Stimulated activated CD4-positive, alpha-beta T cell treated with anti-CD3 and anti-CD28 coated beads, Interleukin-4, amount 100 ng/mL, for 4 hours (primary cell): ENCODE measurements at places on chromosomes 7 and 10.

DNA sequence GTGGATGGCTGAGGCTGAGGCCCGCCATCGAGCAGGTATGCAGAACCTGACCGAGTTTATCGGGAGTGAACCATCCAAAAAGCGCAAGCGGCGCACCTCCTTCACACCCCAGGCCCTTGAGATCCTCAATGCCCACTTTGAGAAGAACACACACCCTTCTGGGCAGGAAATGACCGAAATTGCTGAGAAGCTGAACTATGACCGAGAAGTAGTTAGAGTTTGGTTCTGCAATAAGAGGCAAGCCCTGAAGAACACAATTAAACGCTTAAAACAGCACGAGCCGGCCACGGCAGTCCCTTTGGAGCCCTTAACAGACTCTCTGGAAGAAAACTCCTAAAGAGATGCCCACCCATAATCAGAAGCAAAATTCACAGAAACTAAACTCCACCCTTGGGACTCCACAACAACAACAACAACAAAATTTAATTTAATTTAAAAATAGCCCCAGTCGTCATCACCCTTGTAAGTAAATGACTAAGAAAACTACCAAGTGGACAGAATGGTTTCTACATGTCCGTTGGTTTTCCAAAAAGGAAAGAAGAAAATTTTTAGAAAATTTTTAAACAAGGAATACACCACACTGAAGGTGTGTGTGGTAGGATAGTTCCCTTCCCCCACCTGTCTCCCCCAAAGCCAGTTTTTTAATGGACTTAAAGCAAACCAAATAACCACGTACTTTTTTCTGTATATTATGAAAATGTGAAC is 101.7 kb upstream of the YAE1 start:
- no peak for DNase-seq

DNA sequence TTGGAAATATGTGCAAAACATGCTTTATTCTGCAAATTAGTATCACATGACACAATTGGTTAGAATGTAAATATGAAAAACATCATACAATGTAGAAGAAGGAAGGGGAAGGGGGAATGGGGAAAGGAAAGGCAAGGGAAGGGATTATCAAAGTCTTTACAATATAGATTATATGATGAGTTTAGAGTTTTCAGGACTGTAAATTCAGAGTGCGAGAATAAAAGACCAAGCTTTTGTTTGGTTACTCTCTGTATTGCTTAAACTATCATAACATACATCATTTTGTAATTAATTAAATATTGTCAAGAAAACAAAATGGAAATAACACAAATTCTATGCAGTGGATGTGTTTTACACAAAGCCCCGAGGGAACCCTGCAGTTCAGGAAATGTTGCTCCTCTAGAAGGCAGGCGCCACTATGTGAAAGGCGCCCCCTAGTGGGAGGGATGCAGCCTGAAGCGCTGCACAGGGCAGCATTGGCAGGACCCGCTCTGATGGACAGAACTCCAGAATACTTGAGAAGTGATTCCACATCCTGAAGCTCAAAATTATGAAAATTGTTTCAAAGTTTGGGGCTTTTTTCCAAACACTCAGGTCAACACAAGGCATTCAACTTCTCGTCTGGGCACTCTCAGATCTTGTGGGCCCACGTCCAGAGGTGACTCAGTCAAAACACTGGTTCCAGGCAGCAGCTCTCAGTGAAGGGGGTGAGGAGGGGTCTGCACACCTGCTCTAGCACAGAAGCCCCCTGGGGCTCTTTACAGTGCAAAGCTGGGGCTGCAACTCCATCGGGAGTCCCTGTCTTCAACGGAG is 31.6 kb upstream of the TMEM254 start:
- peak; percentile 55 for DNase-seq

GRCh38 chr7:36232971-36233550 is 80.0 kb downstream of the EEPD1 start:
- DNase-seq: no peak

GRCh38 chr10:43255634-43256431 is 11.0 kb downstream of the RASGEF1A start:
- DNase-seq: no peak

DNA sequence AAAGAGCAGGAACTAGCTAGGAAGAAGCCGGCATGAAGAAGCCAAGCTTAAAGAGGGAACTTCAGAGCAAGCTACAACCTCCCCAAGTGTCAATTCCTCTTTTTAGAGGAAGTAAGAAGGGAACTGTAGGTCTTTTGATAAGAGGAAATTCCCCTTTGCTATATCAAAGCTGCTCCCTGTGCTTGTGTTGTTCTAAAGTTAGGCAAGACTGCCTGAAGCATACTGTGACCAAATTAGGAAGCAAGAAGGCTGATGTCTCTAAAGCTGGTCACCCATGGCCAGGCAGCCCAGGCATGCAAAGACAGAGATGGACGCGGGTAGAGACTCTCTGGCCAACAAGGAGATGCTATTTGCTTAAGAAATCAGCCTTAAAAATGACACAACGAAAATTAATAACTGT is 87.9 kb downstream of the RNF216 start:
- DNase-seq: no peak

DNA sequence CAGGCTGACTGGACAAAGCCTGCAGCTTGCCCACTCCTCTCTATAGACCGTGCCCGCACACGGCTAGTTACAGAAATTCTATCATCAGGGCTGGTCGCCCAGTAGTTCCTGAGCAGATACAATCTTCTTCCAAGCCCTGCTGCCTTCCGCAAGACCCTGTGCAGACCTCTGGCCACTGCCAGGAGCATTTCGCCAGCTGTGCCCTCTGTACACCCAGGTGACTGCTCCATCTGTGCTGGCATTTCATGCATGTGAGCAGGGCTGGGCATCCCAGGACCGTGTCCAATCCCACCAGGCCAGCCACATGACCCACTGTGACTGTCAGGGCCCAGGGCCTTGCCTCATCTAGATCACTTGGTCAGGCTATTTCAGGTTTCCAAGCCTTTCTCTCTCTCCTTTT is 36.9 kb downstream of the HSPA12A start:
- DNase-seq: no peak

DNA sequence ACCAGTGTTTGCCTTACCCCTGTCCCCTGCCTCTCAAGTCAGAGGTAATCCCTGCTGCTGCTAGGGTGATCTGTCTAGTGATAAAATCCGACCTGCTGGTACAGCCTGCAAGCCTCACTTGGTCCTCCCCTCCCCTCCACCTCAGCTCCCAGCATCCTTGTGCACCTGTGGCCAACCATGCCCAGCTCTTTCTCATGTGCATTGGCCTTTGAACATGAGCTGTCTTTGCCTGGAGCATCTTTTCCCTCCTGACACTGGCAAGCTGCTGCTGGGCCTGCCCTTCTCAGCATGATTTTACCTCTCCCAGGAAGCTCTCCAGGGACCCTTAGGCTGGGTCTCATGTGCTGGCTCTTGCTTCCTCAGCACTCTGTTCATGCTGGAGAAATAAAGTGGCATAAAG is 51.3 kb upstream of the CXCL12 start:
- no peak for DNase-seq

GRCh38 chr10:23439452-23439960 is 631 bp downstream of the OTUD1 start:
- DNase-seq: peak; percentile 40

GRCh38 chr10:62842983-62843382 is 26.8 kb upstream of the EGR2 start:
- DNase-seq: no peak

GRCh38 chr7:27966219-27966780 is 214.3 kb downstream of the JAZF1 start:
- DNase-seq: no peak

DNA sequence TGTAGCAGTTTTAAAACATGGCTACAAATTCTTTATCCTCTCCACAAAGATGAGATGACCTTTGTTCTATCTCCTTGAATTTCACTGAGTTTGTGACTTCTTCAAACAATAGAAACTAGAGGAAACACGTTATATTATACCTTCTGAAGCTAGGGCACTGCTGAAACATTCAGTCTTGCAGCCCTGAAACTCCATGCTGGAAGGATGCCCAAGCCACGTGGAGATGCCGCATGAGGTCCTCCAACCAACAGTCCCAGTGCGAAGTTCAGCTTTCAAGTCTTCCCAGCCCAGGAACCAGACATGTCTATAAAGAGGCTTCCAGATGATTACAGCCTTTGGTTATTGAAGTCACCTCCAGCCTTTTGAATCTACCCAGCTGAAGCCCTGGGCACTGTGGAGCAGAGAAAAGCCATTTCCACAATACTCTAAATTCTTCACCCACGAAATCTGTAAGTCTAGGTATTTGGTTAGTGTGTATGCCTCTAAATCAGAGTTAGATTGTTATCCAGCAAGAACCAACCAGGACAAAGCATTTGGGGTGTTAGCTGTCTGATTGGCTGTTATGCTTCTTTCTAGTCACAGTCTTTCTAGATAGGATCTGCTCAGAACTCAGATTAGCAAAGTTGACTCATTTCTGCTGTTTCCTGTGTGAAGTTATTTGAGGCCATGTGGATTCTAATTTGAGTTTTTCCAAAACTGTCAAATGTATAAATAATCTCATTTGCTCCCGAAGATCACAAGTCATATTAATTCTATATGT is 186.5 kb upstream of the TMEM72 start:
- DNase-seq: no peak

GRCh38 chr7:96273716-96274115 is 48.2 kb downstream of the SLC25A13 start:
- DNase-seq: no peak

DNA sequence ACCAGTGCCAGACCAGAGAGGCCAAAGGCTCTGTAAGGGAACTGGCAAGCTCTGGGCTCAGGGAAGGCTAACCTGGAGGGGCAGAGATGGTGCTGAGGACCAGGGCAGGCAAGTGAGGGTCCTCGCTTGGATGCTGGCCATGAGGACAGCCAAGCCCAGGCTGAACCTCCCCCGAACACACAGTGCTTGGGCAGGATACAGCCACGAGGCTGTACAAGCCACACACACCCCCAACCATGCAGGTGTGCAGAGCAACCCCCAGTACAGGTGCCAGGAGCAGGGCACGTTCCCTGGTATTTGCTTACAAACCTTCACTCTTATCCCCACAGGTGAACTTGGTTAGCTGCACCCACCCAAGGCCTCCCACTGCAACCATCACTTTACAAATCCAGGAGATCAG is 185.7 kb downstream of the GRID1 start:
- DNase-seq: no peak

DNA sequence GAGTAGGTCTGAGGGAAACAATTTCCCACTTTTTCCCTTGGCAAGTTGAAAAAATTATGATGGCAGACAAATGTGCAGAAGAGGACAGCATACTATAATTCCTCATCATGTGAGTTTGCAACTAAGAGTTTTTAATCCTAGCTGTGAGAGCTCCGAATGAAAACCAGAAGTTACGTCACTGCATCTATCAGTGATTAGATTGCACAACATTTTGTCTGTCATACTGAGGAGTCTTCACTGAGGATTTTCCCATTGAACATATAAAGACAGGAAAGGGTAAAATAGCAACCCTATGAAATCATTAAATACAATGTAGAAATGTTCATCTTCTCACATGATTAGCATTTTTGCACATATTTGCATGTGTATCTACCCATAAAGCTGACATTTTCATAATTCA is 45.8 kb downstream of the ZNF736 start:
- DNase-seq: no peak

GRCh38 chr7:66845379-66846095 is 75.5 kb upstream of the TMEM248 start:
- no peak for DNase-seq

DNA sequence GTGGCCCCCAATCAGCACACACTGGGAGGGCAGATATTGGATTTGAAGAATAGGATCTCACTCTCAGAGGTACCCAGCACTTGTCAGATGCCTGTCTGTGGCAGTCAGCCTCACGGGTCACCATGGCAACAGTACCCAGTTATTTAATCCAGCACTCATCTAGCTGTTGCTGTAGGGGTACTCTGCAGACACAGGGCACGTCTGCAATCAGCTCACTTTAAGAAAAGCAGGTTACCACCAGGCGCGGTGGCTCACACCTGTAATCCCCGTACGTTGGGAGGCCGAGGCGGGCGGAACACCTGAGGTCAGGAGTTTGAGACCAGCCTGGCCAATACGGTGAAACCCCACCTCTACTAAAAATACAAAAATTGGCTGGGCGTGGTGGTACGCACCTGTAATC is 11.9 kb downstream of the SFXN4 start:
- no peak for DNase-seq

GRCh38 chr10:113052076-113052830 is 102.2 kb downstream of the TCF7L2 start:
- no peak for DNase-seq

GRCh38 chr10:63464402-63465292 is 1.1 kb downstream of the JMJD1C start:
- no peak for DNase-seq

- DNase-seq: no peak
Measured at GRCh38 chr10:90148116-90148855, 446.9 kb downstream of the KIF20B start.

- no peak for DNase-seq
Measured at GRCh38 chr10:103759100-103759781, 96.1 kb downstream of the SH3PXD2A start.
